Renal cortical epithelial cell (primary cell): ENCODE measurements at places on chromosomes 16 and 17.

DNA sequence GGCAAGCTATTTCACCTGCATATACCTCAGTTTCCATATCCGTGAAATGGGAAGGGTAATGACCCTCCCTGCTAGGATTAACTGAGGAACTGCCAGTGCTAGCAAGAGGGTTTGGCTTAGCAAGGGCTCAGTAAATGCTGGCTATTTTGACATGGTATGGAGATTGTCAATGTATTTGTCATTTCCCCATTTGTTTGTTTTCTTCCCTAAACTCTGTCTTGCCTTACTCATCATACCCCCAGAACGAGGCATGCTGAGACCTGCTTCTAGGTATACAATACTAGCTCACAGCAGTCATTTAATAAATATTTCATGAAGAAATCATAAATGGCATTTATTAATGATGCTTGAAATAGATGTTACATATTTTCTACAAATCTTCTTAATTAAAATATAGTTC lies 124.0 kb downstream of the DYNLRB2 start:
- no peak for DNase-seq

- DNase-seq = no peak
Observed at GRCh38 chr17:45580924-45581323, 90.4 kb upstream of the PLEKHM1 start.

DNA sequence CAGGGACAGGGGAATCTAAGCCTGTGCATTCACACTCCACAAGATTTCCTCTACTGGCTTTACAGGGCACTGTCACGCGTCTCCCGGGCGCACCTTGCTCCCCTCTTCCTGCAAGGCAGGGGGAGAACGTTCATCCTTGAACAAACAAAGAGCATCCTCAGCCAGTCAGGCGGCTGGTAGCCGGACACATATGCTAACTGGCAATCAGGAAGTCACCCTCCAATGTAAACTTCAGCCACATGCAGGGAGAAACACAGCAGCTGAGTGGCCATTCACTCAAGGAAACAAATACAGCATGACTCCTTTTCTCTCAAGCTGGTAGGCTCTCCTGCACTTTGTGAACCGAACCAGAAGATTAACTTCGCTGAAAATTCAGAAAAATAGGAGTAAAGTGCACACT lies 10.8 kb upstream of the HSBP1 start:
- DNase-seq = no peak

- no peak for DNase-seq
Observed at GRCh38 chr16:80046261-80046660, 445.7 kb upstream of the MAF start.

- no peak for DNase-seq
Observed at GRCh38 chr16:72635104-72635503, 412.8 kb downstream of the ZFHX3 start.

DNA sequence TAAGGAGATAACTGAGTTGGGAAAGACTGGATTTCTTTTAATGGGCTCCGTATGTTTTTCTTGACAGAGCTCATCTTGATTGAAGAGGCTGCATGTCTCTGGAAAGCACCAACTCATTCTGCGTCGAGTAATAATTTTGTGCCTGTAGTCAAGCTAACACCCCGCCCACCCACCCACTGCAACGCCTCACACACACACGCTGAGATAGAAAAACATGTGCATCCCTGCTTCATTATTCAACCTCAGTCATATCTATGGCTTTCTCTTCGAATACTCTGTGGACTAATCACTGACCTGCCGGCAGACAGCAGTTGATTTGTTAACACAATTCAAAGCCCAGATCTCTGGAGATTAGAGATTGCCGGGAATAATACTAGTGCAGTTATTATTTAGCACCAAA lies 220.2 kb upstream of the TOM1L1 start:
- DNase-seq = no peak

DNA sequence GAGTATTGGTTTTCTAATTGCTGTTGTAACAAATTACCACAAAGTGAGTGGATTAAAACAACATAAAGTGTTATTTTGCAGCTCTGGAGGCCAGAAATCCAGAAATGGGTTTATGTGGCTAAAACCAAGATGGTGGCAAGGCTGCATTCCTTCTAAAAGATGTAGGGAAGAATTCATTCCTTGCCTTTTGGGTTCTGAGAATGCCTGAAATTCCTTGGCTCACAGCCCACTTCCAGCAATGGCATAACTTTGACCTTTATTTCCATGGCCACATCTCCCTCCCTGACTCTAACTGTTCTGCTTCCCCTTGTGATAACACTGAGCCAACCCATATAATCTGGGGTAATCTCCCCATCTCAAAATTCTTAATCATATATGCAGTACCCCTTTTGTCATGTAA lies 269.6 kb upstream of the RPL38 start:
- DNase-seq = no peak

DNA sequence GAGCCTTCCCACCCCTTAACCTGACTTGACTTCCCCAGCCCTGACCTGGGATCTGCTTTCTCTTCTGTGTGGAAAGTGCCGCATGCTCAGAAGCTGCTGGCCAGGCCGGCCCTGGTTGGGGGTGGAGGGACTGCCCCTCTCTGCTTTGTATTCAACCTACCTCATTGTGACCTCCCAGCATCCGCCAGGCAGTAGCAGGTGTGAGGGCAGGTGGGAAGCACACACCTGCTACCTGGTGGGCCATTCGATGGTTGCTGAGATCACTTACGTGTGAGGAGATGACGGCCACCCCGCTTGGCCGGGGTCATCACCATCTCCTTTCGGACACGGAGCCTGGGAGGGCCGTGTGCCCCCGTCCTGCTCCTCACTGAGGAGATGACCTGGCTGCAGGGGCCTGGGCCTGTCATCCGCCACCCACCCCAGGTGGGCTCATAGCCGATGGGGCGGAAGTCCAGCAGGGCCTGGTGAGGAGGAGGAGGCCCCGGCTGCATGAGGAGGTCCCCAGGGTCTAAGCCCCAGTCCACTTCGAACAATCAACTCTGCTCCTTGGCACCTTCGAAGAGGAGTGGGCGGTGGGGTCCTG lies 7.1 kb downstream of the CPNE7 start:
- no peak for DNase-seq

DNA sequence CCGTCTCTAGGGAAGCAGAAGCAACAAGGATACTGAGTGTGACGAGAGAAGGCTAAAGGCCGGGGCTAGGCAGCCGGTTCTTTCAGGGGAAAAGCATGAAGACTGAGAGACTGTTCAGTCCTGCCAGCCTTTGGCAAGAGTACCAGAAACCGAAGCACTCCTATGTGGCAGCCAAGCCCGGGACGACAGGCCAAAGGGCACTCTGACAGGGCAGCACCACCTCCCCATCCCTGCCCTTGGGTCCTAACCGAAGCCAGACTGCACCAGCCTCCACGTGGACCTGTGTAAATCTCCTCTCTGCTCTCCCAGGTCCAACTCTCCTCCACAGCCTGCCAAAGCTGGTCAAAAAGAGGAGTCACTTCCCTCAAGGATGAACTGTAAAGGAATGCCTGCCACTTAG lies 23.5 kb upstream of the ALOX15 start:
- no peak for DNase-seq

- no peak for DNase-seq
Observed at GRCh38 chr16:14436401-14436955, 193.6 kb downstream of the PARN start.

GRCh38 chr17:70370816-70371215 lies 201.5 kb downstream of the KCNJ2 start:
- DNase-seq = peak; percentile 25

GRCh38 chr16:49932946-49933345 lies 77.0 kb upstream of the ZNF423 start:
- DNase-seq = no peak

DNA sequence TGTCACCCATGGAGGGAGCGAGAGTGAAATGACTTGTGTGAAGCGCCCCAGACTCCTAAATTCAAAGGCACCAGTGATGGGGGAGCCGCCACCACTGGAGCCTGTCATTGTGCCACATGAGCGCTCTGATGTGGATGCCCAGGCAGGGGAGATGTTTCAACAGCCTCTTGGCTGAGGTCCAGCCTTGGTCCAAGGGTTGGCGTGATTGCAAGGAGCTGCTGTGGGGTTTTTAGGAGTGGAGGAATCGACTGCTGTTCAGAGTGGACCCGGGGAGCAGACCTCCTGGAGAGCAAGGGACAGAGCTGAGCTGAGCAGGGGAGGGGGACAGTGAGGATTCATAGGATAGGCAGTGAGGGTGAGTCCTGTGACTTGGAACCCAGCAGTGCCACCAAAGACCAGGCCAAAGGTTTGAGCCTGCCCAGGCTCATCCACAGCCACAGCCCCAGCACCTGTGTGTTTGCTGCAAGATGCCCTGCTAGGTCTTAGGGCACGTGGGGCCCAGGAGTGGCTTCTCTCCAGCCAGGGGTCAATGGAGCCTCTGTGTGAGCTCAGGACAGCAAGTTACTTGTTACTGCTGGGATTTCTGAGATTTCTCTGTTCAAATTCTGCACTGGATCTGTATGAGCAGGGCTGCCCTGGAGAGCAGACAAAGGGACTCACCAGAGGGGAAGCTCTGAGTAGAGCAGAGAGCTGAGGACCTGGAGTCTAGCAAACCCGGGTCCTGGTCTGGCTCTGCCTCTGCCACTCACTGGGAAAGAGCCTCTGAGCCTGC lies 20.3 kb downstream of the RHBDL3 start:
- peak; percentile 13 for DNase-seq

DNA sequence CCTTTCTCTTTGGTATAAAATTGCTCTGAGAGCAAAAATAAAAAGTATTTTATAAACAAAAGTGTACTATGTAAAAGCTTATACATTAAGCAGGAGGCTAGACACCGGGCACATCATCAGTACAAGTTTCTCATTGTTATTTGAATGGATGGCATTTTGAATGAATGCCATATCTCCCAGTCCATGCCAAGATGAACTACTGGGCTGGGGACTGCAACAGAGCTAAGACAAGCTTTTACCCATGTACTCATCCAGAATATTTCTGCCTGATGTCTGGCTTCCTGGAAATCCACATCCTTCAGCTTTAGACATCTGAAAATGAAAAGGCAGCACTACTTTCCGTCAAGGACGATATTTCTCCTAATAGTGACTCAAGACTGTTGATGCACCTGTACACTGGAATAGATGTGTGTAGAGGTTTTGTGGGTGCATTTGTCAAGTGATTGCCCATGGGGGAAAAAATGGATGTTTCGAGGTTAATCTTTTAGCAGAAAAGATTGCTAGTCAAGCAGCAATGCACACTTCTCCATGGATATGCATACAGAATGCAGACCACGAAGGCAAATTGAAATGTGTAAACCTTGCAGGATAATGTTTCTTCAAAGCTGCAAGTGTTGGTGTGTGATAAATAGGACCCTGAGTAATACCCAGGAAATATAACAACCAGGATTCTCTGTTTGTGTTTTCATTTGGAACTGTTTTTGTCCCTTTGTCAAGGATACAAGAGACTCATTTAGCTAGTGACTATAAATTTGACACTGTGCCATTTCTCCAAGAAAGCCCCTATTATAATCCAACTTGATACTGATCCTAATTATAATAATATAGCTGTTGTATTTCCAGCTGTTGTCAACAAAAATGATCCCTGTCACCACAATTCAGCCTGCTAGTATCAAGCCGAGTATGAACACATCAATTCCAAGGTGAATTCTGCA lies 173.8 kb downstream of the CDH8 start:
- DNase-seq = no peak

GRCh38 chr17:40349895-40350688 lies 14.4 kb downstream of the GJD3 start:
- no peak for DNase-seq

DNA sequence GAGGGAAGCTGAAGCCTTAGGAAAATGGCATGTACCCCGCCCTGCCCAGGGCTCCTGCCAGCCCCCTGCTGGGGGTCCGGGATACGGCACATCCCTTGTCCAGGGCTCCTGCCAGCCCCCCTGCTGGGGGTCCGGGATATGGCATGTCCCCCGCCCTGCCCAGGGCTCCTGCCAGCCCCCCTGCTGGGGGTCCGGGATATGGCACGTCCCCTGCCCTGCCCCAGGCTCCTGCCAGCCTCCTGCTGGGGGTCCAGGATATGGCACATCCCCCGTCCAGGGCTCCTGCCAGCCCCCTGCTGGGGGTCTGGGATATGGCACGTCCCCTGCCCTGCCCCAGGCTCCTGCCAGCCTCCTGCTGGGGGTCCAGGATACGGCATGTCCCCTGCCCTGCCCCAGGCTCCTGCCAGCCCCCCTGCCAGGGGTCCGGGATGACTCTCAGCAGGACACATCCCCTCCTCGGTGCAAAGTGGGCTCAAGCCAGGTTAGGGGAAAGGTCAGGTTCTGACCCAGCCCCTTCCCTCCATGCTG lies 43.2 kb downstream of the RPH3AL start:
- DNase-seq = no peak
